ENCODE measurements at places on chromosomes 7 and 10.

- DNase-seq: no peak
These were observed 5.7 kb upstream of the TIAL1 start for GRCh38 chr10:119602241-119603095.

- DNase-seq: no peak
These were observed 1.7 kb upstream of the ANKRD22 start for GRCh38 chr10:88853155-88853881.

DNA sequence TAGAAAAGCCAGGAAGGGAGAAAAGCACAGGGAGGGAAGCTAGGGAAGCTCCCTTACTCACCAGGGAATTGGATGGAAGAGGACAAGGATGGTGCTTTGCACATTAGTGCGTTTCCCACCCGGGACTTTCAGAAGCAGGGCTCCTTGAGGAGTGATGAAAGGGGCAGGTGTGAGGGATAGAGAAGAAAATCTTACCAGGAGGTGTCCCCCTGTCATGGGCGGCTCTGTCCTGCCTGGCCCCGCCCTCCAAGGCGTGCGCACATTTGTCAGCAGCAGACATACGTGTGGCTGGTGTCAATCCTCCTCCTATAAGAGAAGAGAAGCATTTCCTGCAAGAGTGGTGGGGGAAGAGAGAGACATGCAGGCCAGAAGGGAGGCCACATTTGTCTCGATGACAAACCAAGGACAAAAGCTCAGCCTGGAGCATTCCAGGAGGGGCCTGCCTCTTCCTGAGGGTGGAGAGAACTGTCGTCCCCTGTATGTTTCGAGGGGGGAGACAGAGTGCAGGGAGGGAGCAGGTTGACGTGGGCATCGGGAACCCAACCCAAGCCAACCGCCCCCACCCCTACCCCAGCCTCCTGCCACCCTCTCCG lies 47.4 kb upstream of the COMTD1 start:
- DNase-seq: no peak

DNA sequence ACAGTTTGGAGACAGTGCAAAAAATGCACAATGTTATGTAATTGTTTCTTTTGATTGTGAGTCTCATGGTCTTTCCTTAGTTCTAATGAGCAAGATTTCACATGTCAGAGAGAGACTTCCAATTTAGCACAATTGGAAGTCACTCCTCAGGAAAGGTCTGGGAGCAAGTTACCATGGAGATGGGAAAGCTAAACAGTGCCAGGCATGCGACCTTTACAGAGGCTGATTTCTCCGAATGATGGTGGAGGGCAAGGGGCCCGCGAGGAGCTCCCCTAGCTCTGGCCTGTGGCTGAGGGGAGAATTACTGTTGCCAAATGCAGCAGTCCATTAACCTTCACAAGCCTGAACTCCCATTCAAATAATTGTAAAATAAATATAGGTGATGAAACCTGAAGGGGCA lies 59.3 kb downstream of the CDCA7L start:
- no peak for DNase-seq

GRCh38 chr7:99201027-99201426 lies 6.9 kb downstream of the KPNA7 start:
- DNase-seq: no peak

- DNase-seq: no peak
These were observed 59.8 kb downstream of the GRID1 start for GRCh38 chr10:86306628-86307278.

GRCh38 chr7:70893971-70894715 lies 237.8 kb upstream of the GALNT17 start:
- DNase-seq: no peak

DNA sequence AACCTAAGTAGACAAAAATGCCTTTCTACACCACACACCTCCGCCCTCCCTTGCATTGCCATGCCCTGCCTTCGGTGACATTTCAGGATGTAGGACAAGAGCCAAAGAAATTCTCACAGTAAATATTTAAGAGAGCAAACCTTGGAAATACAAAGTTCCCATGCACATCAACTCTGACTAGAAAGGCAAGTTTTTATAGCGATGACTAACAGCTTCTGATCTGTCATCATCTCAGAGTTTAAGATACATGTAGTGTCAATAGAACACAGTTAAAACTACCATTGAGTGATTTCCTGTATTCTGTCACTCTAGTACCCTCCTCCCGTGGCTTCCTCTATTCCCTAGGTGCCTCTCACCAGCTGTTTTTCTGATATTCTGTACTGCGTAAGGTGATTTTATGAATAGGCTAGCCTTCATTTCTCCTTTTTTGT lies 20.7 kb downstream of the SLC16A9 start:
- no peak for DNase-seq

- DNase-seq: no peak
These were observed 1.4 kb upstream of the CALD1 start for GRCh38 chr7:134777908-134778580.

DNA sequence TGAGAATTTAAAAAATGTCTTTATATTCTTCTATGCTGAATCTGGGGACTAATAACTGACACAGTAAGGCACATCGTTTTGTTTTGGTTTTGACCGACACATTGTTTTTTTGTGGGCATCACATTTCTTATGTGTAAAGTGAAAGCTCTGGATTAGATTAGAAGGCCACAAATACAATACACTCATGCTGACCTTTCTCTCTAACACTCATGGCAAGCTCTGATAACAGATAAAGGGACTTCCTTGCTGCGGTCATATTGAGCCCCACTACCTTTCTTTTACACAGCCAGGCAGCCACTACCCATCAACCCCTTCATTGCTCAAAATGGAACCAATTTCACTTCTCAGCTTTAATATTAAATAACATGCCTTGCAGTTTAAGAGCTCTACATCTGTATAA lies 26.0 kb downstream of the PPP1R3A start:
- DNase-seq: no peak

DNA sequence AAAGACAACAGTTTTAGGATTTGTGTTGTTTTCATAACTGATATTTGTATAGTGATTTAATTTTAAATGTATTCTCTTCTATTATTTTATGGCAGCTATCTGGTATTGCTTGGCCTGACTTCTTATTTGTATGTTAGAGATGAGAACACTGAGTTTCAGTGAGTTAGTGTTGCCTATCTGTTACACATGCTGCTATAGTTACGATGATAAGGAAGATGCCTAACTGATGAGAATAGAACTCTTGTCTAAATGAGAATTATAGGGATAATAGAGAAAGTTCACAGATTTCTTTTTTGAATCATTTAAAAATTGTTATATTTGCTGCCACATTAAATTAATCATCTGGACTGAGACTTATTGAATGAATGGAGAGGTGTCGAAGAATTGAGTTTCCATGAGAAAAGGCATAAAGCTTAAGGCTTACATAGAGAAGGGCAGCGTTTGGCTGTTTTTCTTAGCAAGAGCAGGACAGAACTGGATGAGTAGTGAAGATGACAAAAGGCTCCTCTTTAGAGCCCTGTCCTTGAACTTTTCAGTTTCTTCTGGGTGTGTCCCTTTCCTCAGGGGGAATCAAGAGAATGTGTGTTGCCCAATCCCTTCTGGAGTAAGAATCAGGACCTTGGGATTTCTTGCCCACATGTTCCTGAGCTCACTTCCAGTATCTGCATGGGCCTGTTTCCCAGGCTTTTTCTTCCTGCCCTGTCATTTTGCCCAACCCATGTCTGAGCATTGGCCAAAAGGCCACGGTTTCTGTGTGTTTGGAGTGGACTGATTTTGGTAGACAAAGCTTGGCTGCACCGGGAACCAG lies 195.6 kb upstream of the CSTF2T start:
- no peak for DNase-seq

DNA sequence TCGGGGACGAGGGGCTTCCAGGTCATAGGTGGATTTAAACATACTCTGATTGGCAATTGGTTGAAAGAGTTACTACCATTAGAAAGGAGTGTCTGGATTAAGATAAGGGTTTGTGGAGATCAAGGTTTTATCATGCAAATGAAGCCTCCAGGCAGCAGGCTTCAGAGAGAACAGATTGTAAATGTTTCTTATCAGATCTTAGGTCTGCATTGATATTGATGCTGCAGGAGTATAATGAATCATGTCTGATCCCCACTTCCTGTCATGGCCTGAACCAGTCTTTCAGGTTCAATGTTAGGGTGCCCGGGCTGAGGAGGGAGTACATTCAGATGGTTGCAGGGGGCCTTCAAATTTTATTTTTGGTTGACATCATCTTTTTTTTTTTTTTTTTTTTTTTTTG lies 51.4 kb downstream of the SH3PXD2A start:
- DNase-seq: no peak

DNA sequence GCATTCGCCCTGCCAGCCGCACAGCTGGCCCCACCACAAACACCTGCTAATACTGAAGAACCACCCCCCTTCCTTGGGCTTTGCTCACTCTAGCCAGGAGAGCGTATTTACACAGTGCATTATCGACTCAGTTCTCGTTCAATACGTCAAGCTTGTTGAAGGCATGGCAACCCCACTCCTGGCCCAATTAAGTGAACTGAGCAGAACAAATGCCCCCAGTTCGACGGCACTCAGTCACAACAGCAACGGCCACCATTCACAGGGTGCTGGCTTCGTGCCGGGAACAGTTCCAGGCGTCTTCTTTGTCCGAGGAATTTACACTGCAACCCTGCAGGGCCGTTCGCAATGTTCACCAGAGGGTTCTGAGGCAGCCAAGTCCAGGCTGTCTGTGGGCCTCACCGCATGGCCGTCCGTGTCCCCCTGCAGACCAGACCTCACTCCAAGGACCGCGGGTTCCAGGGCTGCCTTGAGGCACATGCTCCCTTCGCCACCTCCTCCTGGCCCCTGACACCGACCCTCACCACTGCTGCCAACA lies 175.3 kb downstream of the DIP2C start:
- peak; percentile 53 for DNase-seq

DNA sequence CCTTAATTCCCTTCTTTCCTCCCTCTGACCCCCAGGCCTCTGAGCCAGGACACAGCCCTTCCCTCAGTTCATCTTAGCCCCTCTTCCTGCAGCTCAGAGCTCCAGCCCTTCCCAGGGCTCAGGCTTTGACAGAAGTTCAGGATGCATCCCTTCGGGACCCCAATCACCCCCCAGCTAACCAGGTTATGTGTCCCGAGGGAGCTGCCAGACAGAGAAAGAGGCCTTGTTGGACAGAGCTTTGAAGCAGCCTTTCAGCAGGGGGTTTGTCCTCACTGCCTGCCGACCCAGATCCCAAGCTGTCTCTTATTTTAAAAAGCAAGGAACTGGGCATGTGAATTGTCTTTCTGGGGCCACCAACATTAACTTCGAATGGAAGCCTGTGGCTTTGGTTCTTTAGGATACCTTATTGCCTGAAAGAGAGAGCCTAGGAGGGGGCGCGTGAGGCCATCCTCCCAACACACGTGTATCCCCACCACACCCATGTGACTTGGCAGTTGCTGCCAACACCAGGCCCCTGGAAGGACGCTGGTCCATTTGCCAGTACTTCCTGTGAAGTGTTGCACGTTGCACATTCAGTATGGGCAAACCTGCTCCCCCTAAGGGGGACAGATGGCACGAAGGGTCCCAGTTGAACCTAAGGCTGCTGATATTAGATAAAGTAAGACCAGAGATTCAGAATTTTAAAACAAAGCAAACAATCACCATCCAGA lies 858 bp downstream of the CCDC136 start:
- DNase-seq: no peak

DNA sequence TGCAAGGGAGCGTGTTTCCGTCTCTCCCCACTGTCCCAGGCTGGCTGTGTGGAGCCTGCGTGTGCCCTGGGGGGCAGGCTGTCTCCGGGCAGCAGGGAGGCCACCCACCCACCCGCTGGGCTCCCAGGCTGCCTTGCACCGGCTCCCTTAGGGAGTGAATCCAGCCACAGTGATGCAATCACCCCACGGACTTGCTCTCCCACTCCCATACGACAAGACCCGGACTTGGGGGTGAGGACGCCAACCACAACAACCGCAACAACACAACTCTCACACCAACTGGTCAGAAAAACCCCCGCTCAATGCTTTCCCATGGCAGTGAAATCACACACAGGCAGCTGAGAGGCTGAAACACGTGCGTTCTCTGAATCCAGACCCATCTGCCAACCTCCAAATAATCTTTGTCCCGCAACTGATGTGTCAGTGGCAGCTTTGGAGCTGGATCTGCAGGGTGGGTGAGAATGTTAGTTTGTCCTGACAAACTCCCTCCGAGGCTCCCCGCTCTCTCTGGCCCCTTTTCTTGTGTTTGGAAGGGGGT lies 62.7 kb upstream of the DDC start:
- DNase-seq: no peak

DNA sequence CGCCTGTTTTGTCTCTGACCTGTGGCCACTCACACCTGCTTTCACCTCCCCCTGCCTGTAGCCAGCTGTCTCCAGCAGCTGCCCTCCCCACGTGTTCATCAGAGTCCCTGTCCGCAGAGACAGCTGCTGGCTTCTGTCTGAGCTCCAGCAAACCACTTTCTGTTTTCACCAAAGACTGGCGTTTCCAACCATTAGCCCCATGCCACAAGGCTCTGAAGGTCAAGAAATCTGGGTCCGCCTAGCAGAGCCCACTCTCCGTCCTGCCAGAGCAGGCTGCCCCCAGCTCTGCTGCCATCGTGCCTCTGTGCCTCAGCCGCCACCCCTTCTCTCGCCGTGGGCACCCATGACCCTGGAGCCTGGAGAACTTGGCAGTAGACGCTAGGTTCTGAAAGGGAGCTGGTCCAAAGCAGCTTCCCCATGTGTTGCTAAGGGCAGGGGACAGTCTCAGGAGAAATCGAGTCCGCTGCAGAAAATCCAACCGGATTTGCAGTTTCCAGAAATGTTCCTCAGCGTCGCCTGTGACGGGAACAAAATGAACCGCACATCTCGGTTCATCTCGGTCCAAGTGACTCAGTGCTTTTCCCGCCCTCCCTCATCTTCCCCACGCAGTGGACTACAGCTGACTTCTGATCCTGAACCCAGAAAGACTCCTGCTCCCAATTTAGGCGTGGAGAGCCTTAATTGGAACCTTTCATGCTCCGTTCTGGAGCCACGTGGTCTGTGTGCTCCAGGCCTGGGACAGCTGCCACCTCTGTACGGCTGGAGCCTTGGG lies 28.0 kb downstream of the TMEM120A start:
- peak; percentile 41 for DNase-seq

DNA sequence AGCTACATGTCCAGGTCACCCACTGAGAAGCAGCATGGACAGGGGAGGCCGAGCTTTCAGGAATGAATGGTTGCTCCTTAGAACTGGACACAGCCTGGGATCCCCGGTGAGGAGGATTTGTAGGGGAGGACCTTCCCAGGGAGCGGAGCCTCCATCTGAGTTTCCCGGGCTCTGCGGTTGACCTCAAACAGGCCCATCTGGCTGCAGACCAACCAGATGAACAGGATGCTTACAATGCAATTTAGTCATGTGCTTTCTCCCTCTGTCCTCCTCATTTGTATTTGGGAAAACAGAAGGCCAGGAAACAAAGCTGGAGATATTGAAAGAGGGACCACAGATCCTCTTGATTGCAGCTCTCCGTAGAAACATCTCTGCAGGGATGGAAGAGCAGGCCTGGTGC lies 104.8 kb downstream of the EMX2 start:
- no peak for DNase-seq

DNA sequence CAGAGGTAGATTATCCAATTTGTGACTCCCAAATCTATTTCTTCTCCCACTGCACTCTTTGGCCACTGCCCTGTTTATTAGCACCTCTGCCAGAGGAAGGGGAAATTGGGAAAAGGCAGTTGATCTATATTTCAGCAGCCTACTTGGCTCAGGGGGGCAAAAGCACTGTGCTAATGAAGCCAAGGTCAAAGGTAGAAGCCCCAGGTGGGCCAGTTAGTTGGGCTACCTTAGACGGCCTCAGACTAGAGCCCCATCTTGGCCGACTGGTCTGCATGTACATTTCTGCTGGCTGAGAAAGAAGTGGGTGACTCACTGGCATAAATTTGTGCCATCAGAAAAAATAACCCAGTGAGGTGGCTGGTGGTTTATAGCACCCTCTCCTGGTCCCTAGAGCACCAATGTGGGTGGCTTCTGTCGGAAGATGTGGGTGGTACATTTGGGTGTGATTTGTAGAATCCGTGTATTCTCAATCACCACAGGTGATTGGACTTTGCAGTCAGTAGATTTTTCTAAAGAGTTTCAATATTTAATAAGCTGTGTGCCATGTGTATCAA lies 293.3 kb upstream of the MKI67 start:
- no peak for DNase-seq
